Esophagus muscularis mucosa (tissue), 4 donors: ENCODE measurements at places on chromosomes 13 and 19. TPM values are rescaled to one million over a fixed set of nuclear protein-coding genes. Genes with fewer than 3 reads are reported as not detected.

Gene MBD3L3
- total RNA-seq, result not detected

Gene ZSCAN4
- not detected for total RNA-seq

Gene ZNF329
- 10.0 TPM for total RNA-seq

Gene LILRB5
- 18.1 TPM for total RNA-seq
